ENCODE measurements at places on chromosomes 4 and X.

DNA sequence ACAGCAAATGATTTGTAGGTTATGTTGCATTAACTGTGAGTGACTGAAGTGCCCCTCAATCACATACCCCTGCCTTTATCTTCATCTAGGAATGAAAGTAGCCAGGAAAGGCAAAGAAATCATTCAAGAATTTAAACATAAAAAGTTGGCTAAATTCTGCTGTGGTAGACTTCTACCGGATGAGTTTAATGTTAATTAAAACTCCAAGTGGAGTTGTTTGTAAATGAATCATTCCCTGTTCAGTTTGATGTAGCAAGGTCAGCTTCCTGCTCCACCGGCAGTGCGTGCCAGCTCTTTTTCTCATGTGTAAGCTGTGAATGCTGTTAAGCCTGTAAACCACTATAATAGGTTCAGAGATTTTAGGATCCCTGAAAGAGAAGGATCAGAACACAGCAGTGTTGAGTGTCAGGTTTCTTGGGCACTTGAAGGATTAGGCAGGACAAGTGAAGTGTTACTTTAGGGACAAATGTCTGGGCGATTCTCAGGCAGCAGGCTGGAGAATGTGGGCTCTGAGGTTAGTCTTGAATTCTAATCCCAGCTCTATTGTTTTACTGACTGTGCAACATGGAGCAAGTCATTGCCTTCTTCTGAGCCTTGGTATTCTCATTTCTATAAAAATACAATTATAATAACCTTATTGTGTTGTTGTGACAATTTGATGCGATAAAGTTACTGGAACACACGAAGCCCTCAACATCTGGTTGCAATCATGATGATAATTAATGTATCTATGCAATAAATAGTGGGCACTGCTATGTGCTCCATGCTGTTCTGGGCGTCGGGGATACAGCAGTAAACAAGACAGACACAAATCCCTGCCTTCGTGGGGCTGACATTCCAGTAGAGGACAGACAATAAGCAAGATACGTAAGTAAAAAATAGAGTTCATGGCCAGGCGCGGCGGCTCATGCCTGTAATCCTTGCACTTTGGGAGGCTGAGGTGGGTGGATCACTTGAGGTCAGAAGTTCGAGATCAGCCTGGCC lies 112.0 kb downstream of the SHROOM3 start:
- DNase-seq: no peak

DNA sequence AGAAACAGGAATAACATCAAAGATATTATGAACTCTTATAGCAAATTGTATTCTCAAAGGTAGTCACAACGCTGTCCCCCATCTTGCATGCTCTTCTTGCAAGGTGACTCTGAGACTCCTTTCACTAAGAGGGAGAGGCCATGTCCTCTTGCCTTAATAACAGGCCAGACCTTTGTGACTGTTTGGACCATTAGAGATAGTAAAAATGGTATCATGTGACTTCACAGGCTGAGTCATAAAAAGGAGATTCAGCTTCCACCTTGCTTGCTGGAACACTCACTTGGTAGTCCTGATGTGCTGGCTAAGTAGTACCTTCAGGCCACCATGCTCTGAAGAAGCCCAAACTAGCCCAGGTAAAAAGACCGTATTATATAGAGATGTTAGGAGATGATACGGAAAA lies 143.8 kb downstream of the FBXW7 start:
- no peak for DNase-seq

GRCh38 chr4:21226637-21227538 lies 526.6 kb downstream of the PACRGL start:
- DNase-seq: no peak

DNA sequence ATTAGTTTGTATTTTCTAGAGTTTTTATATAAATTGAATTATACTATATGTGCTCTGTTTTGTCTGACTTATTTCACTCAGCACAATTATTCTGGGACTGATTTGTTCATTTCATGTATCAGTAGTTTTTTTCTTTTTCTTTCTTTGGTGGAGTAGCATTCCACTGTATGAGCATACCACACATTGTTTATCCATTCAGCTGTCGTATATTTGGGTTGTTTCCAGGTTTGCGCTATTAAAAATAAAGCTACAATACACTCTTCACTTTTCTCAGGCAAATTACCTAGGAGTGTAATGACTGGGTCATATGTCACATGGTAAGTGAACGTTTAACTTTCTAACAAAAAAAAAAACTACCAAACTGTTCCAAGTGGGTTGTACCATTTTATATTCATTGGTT lies 9.6 kb upstream of the OTUD4 start:
- DNase-seq: no peak

DNA sequence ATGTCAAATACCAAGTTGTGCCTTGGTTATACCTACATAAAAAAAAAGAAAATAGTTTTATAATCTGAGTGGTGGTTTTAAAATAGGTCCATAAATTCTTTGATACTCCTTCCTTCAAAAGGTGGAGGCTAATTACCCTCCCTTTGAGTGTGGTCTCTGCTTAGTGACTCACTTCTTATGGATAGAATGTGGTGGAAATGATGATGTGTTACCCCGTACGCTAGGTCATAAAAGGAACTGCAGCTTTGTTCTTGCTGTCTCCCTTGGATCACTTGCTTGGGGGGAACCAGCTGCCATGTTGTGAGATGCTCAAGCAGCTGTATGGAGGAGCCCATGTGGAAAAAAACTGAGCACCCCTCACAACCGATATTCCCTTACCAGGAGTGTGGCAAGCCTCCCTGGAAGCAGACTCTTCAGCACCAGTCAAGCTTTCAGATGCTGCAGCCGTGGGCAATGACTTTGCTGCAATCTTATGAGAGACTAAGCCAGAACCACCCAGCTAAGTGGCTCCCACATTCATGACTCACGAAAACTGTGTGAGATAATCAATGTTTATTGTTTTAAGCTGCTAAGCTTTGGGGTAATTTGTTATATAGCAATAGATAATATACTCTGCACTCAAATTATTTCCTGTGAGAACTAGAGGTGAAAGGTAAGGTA lies 195.0 kb upstream of the GATB start:
- no peak for DNase-seq

DNA sequence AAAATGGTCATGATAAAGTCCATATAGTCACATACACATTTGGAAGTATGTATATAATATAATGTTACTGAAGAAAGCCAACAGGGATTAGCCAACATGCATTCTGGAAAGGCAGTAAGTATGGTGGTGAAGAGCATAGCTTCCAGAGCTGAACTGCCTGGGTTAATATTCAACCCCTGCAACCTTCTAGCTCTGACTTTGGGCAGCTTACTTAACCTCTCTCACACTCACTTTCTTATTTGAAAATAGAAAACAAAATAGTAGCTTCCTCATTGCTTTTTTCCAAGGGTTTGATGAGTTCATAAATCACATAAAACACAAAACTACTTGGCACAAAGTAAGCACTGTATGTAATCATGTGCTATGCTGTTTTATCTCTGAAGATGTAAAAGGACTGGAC lies 216.4 kb downstream of the CHIC2 start:
- no peak for DNase-seq

GRCh38 chr4:6470502-6471306 lies 1.7 kb downstream of the PPP2R2C start:
- DNase-seq: no peak

DNA sequence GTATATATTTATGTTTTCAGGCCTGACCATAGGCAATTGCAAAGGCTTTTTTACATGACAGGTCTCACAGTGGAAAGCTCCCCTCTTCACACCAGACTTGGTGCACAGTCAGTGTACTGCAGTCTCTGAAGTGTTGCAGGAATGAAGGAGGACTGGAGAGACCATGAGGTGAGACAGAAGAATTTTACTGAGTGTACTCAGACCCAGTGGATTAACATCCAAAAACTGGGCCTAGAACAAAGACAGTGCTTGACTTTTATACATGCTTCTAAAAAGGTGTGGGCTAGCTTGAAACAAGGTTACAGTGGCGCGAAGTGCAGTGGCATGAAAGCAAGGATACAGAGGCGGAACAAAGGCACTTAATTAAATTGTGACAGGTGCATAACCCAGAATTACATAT lies 822.9 kb downstream of the RAPGEF2 start:
- no peak for DNase-seq
